Suprapubic skin (tissue), 4 donors: ENCODE measurements at places on chromosomes 6 and 20.
A peak's percentile ranks its signal among the peaks of the same experiment; 100 is the strongest.

DNA sequence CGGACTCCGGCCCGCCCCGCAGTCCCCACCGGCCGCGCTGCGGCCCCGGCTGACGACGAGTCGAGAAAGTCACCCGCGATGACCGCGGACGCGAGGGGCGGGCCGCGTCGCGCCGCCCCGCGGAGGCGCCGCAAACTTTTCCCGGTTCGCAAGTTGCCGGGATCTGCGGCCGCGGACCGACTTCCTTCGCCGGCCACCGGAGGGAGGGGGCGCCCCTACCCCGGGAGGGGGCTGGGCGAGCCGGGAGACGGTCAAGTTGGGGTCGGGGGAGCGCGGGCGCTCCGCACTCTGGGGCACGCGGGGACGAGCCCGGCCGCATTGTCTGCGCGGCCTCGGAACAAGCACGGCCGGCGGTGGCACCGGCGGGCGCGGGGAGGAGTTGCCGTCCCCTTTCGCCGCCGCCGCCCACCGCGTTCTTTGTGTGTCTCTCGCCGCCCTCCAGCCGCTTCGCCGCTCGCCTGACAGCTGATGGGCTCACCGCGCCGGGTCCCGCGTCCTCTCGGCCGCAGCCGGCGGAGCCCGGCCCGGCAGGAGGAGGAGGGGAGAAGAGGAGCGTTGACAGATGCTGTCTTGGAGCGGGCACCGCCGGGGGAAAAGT is 131.6 kb downstream of the OGFRL1 start:
- peak; percentile 69 for DNase-seq

DNA sequence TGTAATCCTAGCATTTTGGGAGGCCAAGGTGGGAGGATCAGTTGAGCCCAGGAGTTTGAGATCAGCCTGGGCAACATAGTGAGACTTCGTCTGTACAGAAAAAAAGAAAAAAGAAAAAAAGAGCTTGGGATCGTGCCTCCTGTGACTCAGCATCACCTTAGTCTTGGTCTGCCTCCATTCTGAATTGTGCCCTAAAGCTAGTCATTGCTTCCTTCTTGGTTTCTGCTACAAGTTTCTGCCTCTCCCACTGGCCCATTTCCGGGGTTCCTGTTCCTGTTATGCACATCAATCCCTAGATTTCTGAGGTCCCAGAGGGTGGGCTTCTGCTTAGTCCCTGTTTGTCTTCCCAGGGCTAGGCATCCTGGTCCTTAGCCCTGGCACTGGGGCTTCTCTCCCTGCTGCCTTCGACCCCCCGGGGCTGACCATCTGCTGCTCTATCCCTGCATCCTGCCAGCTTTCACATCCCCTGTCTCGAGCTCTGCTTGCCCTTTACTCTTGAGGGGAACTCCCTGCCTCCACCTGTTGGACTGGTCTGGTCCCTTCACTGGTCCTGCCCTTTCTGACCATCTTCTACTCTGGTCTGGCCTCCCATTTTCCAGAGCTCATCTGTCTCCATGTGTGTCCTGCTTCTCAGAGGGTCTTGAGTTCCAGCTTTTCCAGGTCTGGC is 77.5 kb upstream of the ESR1 start:
- DNase-seq = no peak

- DNase-seq = no peak
Observed at GRCh38 chr6:21537637-21538036, 55.9 kb upstream of the SOX4 start.

DNA sequence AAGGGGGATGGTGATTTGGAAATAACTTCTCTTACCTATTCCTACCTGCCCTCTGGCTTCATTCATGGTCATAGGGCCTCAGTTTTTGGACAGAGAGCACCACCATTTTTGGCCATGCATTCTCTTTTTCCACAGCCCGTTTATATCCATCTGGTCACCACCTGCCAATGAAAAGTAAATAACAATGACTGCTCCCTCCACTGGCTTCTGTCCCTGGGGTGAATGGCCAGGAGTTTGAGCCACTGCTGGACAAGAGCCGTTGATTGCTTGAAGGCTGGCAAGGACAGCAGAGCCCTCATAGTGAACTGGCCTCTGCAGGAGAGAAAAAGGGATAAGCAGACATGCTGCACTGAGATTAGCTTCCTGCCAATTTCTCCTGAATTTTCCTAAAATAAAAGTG is 261.8 kb downstream of the ADGB start:
- no peak for DNase-seq

- no peak for DNase-seq
Observed at GRCh38 chr6:40882323-40882997, 156.6 kb downstream of the UNC5CL start.

DNA sequence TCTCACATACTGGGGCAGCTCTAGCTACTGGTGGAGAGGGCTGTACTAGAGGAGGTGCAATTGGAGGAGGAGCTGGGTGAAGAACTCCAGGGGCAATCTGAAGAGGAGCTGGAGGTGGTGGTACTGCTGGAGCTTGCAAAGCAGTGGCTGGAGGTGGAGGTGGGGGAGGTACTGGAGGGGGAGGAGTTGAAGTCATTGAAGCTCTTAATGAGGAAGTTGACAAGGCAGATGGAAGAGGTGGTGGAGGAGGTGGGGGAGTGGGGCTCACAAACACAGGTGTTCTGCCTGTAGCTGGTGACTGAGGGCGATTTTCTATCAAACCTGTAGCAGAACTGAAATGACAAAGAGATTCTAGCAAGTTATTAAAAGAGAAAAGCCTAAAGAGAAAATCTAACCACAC is 77.6 kb downstream of the WASF1 start:
- no peak for DNase-seq

GRCh38 chr6:168280020-168280898 is 39.3 kb downstream of the DACT2 start:
- DNase-seq = no peak

DNA sequence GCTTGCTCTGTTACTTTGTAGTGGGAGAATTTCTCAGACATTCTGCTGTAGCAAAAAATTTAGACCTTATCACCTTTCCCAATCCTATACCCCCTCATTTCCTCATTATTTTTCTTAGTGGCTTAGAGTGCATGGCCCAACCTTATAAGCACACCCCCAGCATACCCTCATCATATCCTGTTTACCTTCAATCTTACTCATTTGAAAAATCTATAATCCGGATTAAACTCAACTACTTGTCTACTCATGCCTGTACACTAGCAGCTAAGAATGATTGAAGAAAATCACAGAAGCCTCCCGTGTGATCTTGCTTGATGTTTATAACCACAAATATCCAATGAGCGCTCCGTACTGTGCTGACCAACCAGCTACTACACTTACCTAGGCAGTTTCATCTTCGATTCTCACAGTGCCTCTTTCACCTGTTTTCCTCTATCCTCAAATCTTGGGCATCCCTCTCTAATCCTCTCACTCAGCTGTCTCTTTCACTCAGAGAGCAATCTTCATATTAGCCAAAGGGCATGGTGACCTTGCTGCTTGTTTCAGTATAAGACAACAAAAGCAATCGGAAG is 36.6 kb downstream of the AIG1 start:
- DNase-seq = no peak

DNA sequence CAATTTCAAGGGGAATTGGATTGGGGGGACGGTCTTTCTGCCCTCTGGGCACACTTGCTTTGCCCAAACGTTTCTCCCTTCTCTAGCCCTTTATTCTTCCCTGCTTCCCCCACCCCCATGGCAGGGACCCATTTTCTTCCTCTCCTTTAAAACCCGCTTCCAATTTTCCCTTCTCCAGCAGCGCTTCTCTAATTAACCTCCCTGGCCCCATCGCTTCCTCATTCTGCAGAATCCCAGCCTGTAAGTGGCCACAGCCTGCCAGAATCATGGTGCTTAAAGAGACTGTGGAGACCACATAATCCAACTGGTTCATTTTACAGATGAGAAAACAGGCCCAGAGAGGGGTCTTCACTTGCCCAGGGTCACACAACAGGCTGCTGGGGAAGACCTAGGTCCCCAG is 61.4 kb downstream of the CPNE5 start:
- DNase-seq = no peak

DNA sequence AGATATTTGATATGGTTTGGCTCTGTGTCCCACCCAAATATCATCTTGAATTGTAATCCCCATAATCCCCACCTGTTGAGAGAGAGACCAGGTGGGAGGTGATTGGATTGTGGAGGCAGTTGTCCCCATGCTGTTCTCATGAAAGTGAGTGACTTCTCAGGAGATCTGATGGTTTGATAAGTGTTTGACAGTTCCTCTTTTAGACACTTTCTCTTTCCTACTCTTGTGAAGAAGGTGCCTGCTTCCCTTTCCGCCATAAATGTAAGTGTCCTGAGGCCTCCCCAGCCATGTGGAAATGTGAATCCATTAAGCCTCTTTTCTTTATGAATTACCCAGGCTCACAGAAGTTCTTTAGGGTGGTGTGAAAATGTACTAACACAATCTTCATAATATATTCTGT is 1404.0 kb upstream of the ADGRB3 start:
- no peak for DNase-seq

GRCh38 chr6:81158956-81159355 is 593.5 kb downstream of the TENT5A start:
- no peak for DNase-seq

DNA sequence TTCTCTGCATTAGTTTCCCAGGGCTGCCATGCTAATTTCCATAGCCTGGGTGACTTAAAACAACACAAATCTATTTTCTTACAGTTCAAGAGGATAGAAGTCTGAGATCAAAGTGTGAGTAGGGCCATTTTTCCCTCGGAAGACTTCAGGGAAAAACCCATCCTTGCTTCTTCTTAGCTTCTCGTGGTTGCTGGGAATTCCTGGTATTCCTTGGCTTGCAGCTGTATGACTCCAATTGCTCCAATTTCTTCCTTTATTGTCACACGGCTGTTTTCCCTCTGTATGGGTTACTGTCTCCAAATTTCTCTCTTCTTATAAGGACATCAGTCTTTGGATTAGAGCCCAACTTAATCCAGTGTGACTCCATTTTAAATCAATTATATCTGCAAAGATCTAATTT is 128.4 kb upstream of the JAG1 start:
- no peak for DNase-seq

DNA sequence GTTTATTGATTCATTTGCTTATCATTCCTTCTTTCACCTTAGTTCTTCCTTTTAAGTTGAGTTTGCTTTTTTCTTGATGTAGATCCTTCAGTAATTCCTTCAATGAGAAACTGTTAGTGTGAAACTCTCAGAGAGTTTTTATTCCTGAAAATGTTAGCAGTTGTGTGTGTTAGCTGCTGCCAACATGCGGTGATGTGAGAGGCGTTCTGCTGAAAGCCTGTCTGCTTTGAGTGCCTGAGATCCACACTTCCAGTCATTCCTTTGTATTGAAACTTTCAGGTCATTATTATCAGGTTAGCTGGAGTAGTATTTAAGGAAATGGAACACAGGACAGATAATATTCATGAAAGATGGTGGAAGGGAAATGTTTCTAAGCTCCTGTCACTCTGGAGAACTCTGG is 70.0 kb upstream of the SUPT3H start:
- DNase-seq = no peak

GRCh38 chr6:68880050-68880813 is 245.2 kb downstream of the ADGRB3 start:
- DNase-seq = no peak

GRCh38 chr6:35973670-35974222 is 50.7 kb downstream of the SLC26A8 start:
- DNase-seq = no peak

- DNase-seq = no peak
Observed at GRCh38 chr20:63672666-63673065, 14.6 kb downstream of the RTEL1 start.

GRCh38 chr20:59988141-59988540 is 29.9 kb downstream of the CDH26 start:
- DNase-seq = no peak

- no peak for DNase-seq
Observed at GRCh38 chr6:127332383-127332961, 10.9 kb downstream of the ECHDC1 start.

DNA sequence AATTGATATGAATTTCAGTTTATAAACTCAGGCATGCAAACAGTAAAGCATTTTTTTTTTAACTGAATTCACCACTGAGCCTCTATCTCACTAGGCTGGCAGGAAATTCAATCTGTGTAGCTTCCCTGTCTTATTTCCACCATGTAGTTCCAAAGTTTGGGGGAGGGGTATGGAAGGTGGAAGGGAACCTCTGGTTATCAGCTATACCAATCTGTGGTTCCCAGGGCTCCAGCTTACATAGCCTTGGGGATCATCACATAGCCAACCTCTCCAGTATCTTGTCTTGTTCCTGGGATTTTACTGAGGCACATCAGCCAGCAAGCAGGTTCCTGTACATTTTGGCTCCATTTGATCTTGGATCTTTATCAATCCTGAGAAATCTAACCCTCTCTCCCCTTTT is 15.6 kb downstream of the RAD21L1 start:
- DNase-seq = no peak

- DNase-seq = no peak
Observed at GRCh38 chr6:143370812-143371370, 79.6 kb downstream of the ADAT2 start.

- DNase-seq = no peak
Observed at GRCh38 chr20:17759449-17759848, 59.7 kb downstream of the BANF2 start.

DNA sequence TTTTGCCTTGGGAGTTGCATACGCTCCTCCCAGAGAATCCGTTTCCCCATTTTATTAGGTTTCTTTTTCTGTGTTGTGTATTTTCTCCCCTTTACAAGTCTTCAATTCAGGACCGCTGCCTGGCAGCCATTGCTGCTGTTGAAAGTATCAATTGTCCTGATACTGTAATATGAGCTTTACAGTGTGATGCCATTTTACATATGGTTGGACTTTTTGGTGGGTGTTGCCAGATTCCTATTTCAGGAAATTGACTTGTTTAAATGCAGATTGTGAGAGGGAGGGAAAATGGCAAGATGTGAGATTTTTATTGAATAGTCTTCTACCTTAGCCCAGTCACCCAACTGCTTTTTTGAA is 1.2 kb downstream of the PANK2 start:
- no peak for DNase-seq

GRCh38 chr6:111714416-111715270 is 109.0 kb upstream of the TRAF3IP2 start:
- no peak for DNase-seq

DNA sequence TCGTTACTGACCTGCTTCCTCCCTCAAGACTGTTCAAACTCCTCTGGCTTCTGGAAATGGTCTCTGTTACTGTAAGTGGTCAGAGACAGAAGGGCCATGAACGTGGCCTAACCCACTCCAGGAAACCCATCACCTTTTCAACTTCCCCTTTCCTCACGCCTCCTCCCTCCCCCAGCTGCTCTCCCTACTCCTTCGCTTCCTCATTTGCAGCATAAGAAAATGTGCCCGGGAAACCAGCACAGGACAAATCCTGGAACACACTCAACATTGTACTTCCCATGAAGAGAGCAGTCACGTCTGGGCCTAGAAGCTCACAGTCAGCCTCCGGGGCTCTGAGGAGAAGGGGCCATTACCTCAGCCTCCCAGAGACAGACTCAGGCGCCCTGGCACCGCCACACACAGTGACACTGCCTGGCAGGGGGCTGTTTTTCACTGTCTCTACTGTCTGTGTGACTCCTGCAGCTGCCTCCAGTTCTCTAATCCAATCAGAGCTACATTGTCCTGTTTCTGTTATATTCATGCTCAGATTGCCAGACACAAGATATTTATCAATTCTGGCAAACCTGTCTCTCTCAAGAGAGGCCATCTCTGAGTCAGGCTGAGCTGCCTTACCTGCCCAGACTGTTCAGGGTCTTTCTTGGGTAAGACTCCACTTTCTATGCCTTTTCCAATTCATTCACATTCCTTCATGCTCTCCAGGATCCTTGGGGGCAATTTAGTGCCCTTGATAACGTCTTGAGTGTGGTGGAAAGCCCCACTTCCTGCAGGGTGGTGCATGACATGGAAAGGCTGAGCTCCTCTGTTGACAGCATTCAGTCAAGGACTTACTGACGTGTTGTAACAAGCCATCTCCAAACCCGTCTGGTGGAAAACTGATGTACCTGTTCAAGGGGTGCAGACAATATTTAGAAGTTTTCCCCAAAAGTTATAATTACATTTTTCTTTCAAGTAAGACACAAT is 242.2 kb downstream of the HIVEP2 start:
- no peak for DNase-seq
